Spleen (tissue), 13 donors: ENCODE measurements at places on chromosomes 6 and 20. TPM values are rescaled to one million over a fixed set of nuclear protein-coding genes. Genes with fewer than 3 reads are reported as not detected.

- peaks cover 22% of the 10 kb centered on the region for H3K36me3 ChIP-seq
- DNase-seq, result no peak
- peak overlapping the region; percentile 97 for H3K27ac ChIP-seq
- H3K4me3 ChIP-seq, result peak overlapping the region; percentile 73
Measured at GRCh38 chr6:31972709-31973350, 892 bp upstream of the DXO start.

- H3K36me3 ChIP-seq, result no peaks in the 10 kb centered on the region
- H3K27me3 ChIP-seq, result no peaks in the 10 kb centered on the region
- H3K4me3 ChIP-seq, result no peak overlapping the region
- peak; percentile 47 for DNase-seq
- no peaks in the 10 kb centered on the region for H3K4me1 ChIP-seq
Measured at GRCh38 chr6:149903938-149904611, 6.2 kb upstream of the RAET1E start.

DNA sequence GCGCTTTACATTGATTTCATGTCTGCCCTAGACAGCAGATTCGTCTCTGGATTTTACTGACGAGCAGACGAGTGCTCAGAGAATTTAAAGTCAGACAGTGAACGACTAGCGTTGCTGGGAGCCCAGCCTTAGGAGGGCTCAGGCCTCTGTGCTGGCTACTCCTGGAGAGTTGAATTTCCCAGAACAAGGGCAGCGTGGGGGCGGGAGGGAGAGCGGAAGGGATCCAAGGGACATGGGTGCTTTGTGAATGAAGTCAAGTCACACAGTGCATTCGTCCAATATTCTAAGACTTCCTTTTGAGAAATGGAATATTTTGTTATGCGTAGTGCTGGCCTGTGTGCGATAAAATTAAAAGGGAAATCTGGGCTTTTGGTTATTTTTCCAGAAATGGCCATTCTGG lies 126.5 kb downstream of the MYLK4 start:
- H3K27me3 ChIP-seq, result peaks cover 7% of the 10 kb centered on the region
- no peak for DNase-seq
- H3K4me1 ChIP-seq, result peaks cover 3% of the 10 kb centered on the region
- H3K4me3 ChIP-seq, result no peak overlapping the region
- H3K27ac ChIP-seq, result no peak overlapping the region
- H3K36me3 ChIP-seq, result no peaks in the 10 kb centered on the region

DNA sequence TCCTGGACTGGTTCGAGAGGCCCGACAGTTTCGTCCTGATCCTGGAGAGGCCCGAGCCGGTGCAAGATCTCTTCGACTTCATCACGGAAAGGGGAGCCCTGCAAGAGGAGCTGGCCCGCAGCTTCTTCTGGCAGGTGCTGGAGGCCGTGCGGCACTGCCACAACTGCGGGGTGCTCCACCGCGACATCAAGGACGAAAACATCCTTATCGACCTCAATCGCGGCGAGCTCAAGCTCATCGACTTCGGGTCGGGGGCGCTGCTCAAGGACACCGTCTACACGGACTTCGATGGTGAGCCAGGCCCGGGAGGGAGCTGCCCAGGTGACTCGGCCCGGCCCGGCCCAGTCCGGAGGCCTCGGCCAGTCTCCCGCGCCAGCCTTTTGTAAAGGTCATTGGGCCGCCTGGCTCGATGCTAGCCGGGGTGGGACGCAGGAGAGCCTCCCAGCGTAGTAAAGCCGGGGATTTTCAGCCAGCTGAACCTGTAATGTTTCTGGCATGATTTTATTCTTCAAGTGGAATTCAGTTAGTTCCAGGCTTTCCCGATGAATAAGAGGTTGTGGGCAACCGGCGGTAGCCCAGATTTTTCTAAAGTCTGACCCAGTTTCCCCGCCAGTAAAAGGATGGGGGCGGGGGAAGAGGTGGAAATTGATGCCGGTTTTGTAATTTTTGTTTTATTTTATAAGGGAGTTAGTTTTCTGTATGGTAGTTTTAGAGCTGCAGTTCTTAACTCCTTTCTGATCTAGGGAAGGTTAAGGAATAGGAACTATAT lies 1.4 kb downstream of the PIM1 start:
- H3K27me3 ChIP-seq, result peaks cover 9% of the 10 kb centered on the region
- H3K4me1 ChIP-seq, result peaks cover 82% of the 10 kb centered on the region
- peak; percentile 90 for DNase-seq
- H3K4me3 ChIP-seq, result peak overlapping the region; percentile 90
- peaks cover 36% of the 10 kb centered on the region for H3K36me3 ChIP-seq

The SYCP2L gene
- 0.25 TPM for total RNA-seq

The DPPA5 gene
- total RNA-seq, result not detected

The B3GALT4 gene
- total RNA-seq, result 31.6 TPM
